Activated CD4-positive, alpha-beta T cell treated with anti-CD3 and anti-CD28 coated beads, Interleukin-2, amount 10 ng/mL, durations not matched to agents 7 days and 5 days (primary cell): ENCODE measurements at places on chromosomes 6 and 20. TPM values are rescaled to one million over a fixed set of nuclear protein-coding genes. Genes with fewer than 3 reads are reported as not detected.

The LINC00237 gene
- total RNA-seq, result not detected

The TFEB gene
- 9.7 TPM for total RNA-seq

The RIPPLY2 gene
- not detected for total RNA-seq

The TBX18 gene
- total RNA-seq, result not detected

The ECT2L gene
- total RNA-seq, result not detected

The CLPSL2 gene
- total RNA-seq, result not detected

The RIPOR2 gene
- total RNA-seq, result 303 TPM

The HLA-DRB1 gene
- 55.9 TPM for total RNA-seq

The UBE2C gene
- total RNA-seq, result 232 TPM

The PAK5 gene
- not detected for total RNA-seq

The TFAP2B gene
- total RNA-seq, result not detected

The GGTLC1 gene
- total RNA-seq, result not detected

The APCDD1L gene
- total RNA-seq, result not detected

The HLA-DPB1 gene
- total RNA-seq, result 24.7 TPM

The CD24 gene
- total RNA-seq, result 0.31 TPM

The HCK gene
- total RNA-seq, result not detected

The C20orf144 gene
- 0.15 TPM for total RNA-seq

The NDUFAF4 gene
- total RNA-seq, result 42.7 TPM

The TAGAP gene
- total RNA-seq, result 60.3 TPM

The MICB gene
- 55.7 TPM for total RNA-seq

The SLC17A9 gene
- 12.6 TPM for total RNA-seq

The IBTK gene
- total RNA-seq, result 26.8 TPM

The STMND1 gene
- total RNA-seq, result not detected

The BNIP5 gene
- total RNA-seq, result not detected

The TDRD6 gene
- total RNA-seq, result not detected

The CD93 gene
- total RNA-seq, result 1.8 TPM

The TRIM31 gene
- not detected for total RNA-seq

The TSBP1 gene
- not detected for total RNA-seq

The CD109 gene
- 10.8 TPM for total RNA-seq

The YTHDF1 gene
- 39.3 TPM for total RNA-seq

The C6orf163 gene
- 2.0 TPM for total RNA-seq

The TINAG gene
- total RNA-seq, result not detected

The SALL4 gene
- total RNA-seq, result not detected

The SIRPB2 gene
- not detected for total RNA-seq

The OR2B6 gene
- not detected for total RNA-seq

The TSPO2 gene
- not detected for total RNA-seq

The BAK1 gene
- 77.6 TPM for total RNA-seq

The OSER1 gene
- 23.7 TPM for total RNA-seq

The TGM3 gene
- not detected for total RNA-seq
